Neural crest cell (in vitro differentiated cells): ENCODE measurements at places on chromosomes 5 and 9.

GRCh38 chr9:86350006-86350760 lies 4.0 kb downstream of the TUT7 start:
- no peak for DNase-seq

- no peak for DNase-seq
Observed at GRCh38 chr9:18564018-18564880, 90.3 kb downstream of the ADAMTSL1 start.

DNA sequence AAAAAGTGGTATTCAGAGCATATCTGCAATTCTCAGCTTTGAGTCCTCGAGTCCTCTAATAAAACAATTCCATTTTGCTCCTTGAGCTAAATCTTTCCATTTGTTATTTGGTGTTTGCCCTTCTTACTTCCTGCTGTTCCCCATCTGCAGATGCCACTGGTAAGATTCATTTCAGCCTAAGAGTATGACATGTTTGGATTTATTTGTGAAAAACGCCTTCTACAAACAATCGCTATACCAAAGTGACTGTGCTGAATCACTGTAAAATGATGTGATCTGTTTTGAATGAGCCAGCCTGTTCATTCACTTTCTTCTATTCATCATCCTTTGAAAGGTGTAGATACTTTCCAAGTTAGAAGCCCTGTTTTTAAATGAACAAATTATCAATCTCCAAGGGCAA lies 27.7 kb downstream of the KCTD16 start:
- DNase-seq: no peak

GRCh38 chr9:125524583-125525355 lies 182.2 kb downstream of the MAPKAP1 start:
- no peak for DNase-seq

GRCh38 chr9:83733739-83734138 lies 26.0 kb upstream of the UBQLN1 start:
- DNase-seq: no peak

DNA sequence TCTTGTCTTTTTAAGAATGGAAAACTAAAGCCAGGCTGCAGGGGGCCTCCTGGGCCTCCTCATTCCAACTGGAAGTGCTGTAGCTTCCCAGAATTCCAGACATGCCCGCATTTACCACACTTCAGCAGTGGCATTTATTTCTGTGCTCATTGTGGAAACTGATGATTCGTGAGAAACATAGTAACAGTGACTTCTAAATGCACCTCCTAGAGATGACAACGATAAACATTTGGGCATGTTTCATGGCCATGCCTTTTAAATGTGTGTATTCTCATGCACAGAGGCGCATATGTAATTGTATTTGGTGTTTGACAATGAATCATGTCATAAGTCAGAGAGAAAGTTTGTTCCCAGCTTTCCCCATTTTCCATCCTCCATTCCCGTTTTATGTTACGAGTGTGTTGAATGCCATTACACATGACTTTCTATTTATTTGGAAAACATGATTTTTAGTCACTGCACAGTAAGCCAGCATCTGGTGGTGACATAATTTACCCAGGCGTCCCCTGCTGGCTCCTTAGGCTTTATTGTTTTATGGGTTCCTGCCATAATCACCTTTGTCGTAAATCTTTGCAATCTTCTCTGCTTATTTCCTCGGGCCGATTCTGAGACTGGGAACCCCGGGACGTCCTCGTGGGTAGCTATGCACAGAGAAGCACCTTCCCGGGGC lies 68.8 kb upstream of the FCN2 start:
- DNase-seq: no peak
